ENCODE measurements at places on chromosomes 7 and 10. TPM values are rescaled to one million over a fixed set of nuclear protein-coding genes. Genes with fewer than 3 reads are reported as not detected.
A peak's percentile ranks its signal among the peaks of the same experiment; 100 is the strongest.

GRCh38 chr10:44801383-44802327, 109.5 kb upstream of the TMEM72 start:
- peak; percentile 97 for DNase-seq

DNA sequence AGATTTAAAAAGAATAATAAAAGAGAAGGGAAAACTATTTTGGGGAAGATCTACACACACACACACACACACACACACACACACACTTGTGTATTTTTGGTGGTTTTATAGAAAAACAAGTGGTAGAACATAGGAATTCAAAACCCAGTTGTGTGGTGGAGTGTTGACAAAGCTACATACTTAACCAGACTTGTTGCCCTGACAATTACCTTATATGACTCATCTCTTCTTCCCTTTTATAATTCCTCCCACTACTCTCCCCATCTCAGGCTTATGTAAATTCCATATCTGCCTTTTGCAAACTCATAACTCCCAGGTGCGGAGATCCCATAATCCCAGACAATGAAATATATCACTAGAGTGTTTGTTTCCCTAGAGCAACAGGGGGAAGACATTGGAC, 873.7 kb downstream of the NXPH1 start:
- DNase-seq = no peak

DNA sequence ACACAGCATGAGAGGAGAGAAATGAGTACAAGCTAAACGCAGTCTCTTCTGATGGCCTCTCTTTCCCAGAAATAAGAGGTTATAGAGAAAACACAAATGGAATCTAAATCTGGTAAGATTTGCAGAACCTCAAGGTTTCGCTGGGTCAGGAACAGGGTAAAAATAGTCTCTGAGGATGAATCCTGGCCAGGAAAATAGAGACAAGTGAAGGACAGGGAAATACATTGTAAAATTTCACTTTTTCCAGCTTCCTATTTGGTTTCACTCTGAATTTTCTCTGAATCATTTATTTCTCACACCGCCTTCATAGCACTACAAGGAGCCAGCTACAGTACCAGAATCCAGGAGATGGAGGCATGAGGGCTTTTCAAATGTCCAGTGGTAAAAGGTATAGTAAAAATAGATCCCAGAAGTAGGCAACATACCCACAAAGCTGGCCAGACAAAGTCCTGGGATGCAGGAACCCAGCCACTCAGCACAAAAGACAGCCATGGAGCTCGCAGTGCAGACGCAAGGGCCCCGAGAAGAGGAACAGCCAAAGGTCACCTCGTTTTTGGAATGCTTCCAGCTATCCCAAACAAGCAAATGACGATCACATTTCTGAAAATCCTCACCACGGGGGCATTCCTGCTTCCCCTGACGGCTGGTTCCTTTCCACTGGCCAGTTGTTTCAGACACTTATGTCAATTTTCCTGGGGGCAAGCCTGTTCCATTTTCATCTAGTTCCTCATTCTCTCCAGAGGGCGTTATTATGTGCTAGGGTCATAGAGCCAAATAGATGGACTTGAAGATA, 21.5 kb upstream of the IKZF1 start:
- DNase-seq = no peak

DNA sequence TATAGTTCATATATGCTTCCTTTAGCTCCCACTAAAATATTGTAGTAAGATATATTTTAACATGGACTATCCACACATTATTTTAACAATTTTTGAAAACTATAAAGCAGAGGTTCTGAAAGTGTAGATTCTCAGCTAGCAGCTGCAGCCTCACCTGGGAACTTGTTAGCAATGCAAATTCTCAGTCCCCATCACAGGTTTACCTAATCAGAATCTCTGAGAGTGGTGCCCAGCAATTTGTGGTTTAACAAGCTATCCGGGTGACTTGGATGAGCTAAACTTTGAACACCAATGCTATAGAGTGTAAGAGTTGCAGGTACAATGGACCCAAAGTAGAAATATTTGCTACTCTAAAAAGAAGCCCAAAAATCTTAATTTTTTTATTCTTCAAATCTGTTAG, 99.8 kb upstream of the MDFIC start:
- no peak for DNase-seq

The KIF5B gene
- 84.4 TPM for total RNA-seq

GRCh38 chr10:89074120-89074519, 83.5 kb downstream of the FAS start:
- DNase-seq = no peak

- peak; percentile 59 for DNase-seq
These were observed 387.5 kb downstream of the CCSER2 start for GRCh38 chr10:84715911-84716310.
